DMS79 treated with DMSO at 0.1 percent for 48 hours (cell line): ENCODE measurements at places on chromosomes 2 and 18.

GRCh38 chr2:24007693-24008092 is 2.2 kb upstream of the MFSD2B start:
- DNase-seq: no peak

GRCh38 chr2:166360906-166361305 is 14.8 kb downstream of the SCN9A start:
- DNase-seq: no peak

- DNase-seq: no peak
These were observed 18.3 kb upstream of the ARHGAP15 start for GRCh38 chr2:143110758-143111428.

- DNase-seq: no peak
These were observed 83.5 kb downstream of the MYO5B start for GRCh38 chr18:50111398-50111797.

GRCh38 chr2:71452565-71452964 is 796 bp upstream of the DYSF start:
- DNase-seq: no peak

DNA sequence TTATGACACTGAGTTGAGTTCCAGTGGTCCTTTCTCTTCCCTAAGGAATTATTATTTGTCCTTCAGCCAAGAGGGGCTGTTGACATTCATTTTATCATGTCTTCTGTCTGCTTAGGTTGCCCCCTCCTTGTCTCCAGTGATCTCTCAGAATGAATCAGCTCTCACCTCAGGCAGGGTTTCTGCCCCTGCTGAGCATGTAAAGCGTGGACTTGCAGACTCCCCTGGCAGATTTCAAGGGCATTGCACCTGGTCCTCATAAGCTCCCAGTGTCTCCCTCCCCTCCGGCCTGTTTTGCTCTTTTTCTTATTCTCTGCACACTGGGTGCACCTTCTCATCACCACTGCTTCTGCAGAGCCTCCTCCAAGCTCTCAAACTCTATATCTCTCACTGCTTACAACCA is 188.4 kb downstream of the KCNS3 start:
- no peak for DNase-seq

GRCh38 chr2:46534589-46534988 is 55.2 kb downstream of the TMEM247 start:
- no peak for DNase-seq

GRCh38 chr2:12287220-12287751 is 429.4 kb upstream of the TRIB2 start:
- DNase-seq: no peak

DNA sequence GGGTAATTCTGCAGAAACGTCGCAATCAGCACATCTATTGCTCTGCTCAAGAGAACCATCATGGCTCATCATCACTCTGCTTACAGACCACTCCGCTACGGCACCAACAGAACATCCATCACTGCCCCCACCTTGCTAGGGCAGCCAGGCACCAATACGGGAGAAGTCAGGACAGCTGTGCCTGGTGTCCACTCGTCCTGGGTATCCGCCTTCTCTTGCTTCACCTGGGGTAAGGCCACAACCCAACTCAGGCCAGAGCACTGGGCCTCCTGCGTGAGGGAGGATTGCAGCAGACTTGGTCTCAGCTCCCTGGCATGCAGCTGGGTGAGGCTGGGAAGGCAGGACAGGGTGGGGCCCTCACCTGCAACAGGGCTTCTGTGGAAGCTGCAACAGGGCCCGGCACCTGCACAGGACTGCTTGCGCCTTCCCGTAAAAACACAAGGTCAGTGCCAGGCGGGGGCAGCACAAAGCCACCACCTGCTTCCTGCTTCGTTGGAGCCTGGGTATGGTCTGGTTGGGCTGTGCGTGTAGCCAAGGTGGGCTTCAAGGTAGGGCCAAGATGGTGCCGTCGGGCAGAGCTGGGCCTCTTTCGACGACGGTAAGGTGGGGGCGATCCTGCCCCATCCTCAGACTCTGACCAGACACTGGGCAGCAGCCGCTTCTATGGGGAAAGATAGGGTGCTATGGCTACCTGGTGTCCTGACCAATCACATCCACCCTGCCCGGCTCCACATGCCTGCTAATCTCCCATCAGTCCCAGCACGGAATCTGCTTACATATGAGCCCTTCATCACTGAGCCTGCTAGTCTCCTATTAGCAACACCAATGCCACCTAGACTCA is 7.1 kb upstream of the CFAP53 start:
- no peak for DNase-seq

GRCh38 chr2:98280376-98281102 is 65.7 kb upstream of the CNGA3 start:
- DNase-seq: no peak

DNA sequence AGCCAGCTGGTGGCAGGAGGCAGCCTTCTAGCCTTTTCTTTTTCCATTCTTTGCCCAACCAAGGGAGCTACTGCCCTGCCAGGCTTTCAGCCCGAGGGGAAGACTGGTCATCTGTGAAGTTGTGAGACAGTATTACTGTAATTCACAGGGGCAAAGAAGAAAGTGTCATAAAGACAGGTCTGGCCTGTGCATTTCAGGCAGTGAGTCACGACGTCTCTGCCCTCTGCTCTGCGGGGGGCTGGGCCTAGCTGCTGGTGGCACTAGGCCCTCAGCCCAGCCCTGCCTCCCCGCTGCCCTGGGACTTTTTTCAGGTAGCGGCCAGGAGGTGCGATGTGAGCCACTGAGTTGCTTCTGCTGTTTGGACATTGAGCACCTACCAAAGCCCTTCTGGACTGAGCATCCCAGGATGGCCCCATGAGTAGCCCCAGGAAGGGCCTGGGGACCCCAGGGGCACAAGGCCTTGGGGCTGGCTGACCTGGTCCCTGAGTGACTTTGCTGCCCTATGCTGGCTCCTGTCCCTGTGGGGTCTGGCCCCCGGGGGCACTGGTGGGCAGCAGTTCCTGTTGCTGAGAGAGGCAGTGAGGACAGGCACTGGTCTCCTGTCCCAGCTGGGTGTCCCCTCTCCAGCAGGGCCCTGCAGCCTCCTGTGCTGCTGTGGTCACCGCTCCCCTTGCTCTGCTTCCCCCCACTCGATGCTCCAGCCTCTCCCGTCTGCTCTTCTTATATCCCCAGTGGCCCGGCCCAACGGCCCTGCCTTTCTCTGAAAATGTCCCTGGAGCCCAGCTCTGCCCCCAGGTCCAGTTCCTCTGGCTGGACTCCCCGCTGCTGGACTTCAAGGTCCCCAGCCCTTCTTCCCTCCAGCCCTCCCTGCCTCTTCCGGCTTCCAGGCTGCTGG is 7.0 kb downstream of the INHBB start:
- no peak for DNase-seq

- no peak for DNase-seq
These were observed 190.7 kb upstream of the CCDC68 start for GRCh38 chr18:55149994-55150393.

DNA sequence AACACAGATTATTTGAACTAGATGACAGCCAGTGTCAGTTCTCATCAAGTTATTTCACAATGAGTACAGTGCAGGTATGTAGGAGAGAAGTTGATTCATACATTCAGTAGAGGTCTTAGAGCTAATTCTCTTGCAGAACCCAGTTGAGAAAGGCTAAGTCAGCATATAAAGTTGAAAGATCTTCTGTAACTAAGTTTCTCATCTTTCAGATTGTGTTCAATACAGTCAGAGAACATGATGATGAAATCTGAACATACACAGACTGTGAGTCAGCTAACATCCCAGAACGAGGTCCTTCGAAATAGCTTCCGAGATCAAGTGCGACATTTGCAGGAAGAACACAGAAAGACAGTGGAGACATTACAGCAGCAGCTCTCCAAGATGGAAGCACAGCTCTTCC is 41.9 kb upstream of the LIMS1 start:
- DNase-seq: no peak

GRCh38 chr18:59501920-59502273 is 142.8 kb upstream of the LMAN1 start:
- no peak for DNase-seq

GRCh38 chr18:13446024-13446423 is 227.5 kb downstream of the LDLRAD4 start:
- no peak for DNase-seq

DNA sequence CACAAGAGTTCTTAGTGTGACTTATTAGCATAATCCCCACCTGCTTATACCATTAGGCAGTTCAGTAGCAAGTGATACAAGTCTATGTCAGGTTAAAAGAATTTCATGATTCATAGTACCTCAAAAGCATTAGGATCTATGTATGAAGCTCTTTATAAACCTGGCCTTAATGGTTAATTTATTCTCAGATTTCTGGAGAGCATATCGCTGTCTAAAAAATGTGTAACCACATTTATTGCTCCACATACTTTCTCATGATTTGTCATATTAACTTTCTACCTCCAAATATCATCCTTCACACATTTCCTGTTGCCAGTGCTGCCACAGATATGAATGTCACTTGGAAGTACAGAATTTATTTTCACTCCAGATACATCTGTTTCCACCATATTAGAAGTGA is 332.8 kb upstream of the MAP2 start:
- DNase-seq: no peak
